Breast epithelium (tissue), 4 donors: ENCODE measurements at places on chromosomes 6 and 20. TPM values are rescaled to one million over a fixed set of nuclear protein-coding genes. Genes with fewer than 3 reads are reported as not detected.
A peak's percentile ranks its signal among the peaks of the same experiment; 100 is the strongest.

- peak overlapping the region; percentile 65 for H3K27ac ChIP-seq
- no peaks in the 10 kb centered on the region for H3K27me3 ChIP-seq
- DNase-seq: no peak
- H3K4me3 ChIP-seq: no peak overlapping the region
- peaks cover 5% of the 10 kb centered on the region for H3K4me1 ChIP-seq
Observed at GRCh38 chr20:57399587-57400155, 8.5 kb downstream of the RBM38 start.

DNA sequence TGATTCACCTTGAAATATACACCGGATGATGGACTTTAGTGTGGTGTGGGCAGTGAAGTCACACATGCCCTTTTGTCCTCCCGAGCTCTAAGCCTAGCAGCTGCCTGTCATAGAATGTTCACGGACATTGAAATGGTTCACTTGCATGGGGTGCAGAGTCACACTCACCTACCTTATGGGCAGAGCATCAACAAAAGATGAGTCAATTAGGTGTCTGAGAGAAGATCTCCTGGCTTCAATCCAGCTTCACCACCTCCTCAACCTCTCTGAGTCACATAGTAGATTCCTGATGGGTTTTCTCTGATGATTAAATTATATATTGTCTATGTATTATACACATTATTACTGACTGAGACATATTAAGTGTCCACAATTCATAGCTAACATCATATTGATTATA, 48.1 kb upstream of the HLA-E start:
- no peaks in the 10 kb centered on the region for H3K27me3 ChIP-seq
- no peak overlapping the region for H3K27ac ChIP-seq
- H3K4me3 ChIP-seq: no peak overlapping the region
- no peaks in the 10 kb centered on the region for H3K4me1 ChIP-seq
- DNase-seq: no peak

Gene BMP5
- 5.1 TPM for total RNA-seq

Gene TPMT
- 10.2 TPM for total RNA-seq

Gene ZC2HC1B
- total RNA-seq: not detected
